Urinary bladder (tissue), 4 donors: ENCODE measurements at places on chromosomes 12 and 14. TPM values are rescaled to one million over a fixed set of nuclear protein-coding genes. Genes with fewer than 3 reads are reported as not detected.

The SLCO1C1 gene
- total RNA-seq: 4.9 TPM

The RD3L gene
- total RNA-seq: not detected

The IAPP gene
- not detected for total RNA-seq

The NKX2-1 gene
- not detected for total RNA-seq

The ZNF268 gene
- total RNA-seq: 50.1 TPM

The DIABLO gene
- 46.2 TPM for total RNA-seq

The RND1 gene
- 0.53 TPM for total RNA-seq

The A2M gene
- total RNA-seq: 428 TPM

The ZFHX2 gene
- 0.32 TPM for total RNA-seq

The MPHOSPH9 gene
- total RNA-seq: 88.8 TPM

The TROAP gene
- 10.4 TPM for total RNA-seq

The KRT81 gene
- total RNA-seq: not detected

The SLC7A8 gene
- 8.4 TPM for total RNA-seq
